ENCODE measurements at places on chromosomes 6 and 20. TPM values are rescaled to one million over a fixed set of nuclear protein-coding genes. Genes with fewer than 3 reads are reported as not detected.

Gene C6orf15
- not detected for total RNA-seq

DNA sequence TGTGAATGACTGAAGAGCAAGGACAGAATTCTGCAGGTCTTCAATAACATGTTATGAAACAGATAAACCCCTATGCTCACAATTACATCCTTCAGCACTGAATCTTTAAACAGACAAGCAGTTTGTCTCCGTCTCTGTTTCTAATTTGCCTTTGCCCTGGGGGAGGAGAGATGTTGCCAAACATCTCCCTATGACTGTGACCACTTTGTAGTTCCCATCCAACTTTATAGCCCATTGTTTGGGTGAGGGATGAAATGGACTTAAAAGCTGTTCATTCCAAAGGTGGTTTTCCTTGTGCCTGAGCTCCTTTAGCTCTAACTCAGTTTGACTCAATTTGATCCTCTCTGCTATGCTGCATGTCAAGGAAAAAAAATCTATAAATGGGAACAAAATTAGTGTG, 19.5 kb upstream of the ADTRP start:
- no peak for DNase-seq
- H3K27me3 ChIP-seq, result no peaks in the 10 kb centered on the region
- no peak overlapping the region for H3K27ac ChIP-seq
- H3K36me3 ChIP-seq, result peaks cover 4% of the 10 kb centered on the region
- no peak overlapping the region for H3K4me3 ChIP-seq

GRCh38 chr6:13615792-13616120, 621 bp downstream of the NOL7 start:
- no peaks in the 10 kb centered on the region for H3K27me3 ChIP-seq
- peak overlapping the region; percentile 92 for H3K27ac ChIP-seq
- DNase-seq, result peak; percentile 54
- peaks cover 19% of the 10 kb centered on the region for H3K36me3 ChIP-seq
- H3K4me3 ChIP-seq, result peak overlapping the region; percentile 92

DNA sequence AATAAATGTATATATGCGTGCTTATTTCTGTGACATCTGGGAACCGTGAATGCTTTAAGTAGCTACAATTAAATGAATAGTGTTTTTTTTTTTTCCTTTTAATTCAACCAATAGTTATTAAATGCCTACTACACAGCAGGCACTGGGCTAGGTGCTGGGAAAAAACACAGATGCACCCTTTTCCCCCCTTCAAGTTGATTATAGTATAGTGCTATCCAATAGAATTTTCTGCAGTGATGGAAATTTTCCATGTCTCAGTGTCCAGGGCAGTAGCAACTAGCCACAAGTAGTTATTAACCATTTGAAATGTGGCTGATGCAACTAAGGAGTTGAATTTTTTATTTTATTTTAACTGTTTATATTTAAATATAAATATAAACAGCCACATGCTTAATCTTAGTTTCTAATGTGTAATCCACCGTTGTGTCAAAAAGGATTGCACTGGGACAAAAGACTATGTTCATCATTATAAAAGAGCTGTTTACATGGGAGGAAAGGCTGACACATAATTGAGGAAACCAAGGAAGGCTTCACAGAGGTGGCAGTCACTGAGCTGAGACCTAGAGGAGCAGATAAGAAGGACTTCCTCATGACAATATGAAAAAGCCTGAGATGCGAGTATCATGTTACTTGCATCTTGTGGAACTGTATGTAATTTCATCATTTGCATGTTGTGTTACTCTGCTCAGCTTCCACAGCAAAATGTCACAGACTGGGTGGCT, 261.2 kb upstream of the PLCB4 start:
- no peak for DNase-seq
- peaks cover 4% of the 10 kb centered on the region for H3K4me1 ChIP-seq
- H3K27ac ChIP-seq, result no peak overlapping the region
- H3K36me3 ChIP-seq, result no peaks in the 10 kb centered on the region
- H3K27me3 ChIP-seq, result no peaks in the 10 kb centered on the region

DNA sequence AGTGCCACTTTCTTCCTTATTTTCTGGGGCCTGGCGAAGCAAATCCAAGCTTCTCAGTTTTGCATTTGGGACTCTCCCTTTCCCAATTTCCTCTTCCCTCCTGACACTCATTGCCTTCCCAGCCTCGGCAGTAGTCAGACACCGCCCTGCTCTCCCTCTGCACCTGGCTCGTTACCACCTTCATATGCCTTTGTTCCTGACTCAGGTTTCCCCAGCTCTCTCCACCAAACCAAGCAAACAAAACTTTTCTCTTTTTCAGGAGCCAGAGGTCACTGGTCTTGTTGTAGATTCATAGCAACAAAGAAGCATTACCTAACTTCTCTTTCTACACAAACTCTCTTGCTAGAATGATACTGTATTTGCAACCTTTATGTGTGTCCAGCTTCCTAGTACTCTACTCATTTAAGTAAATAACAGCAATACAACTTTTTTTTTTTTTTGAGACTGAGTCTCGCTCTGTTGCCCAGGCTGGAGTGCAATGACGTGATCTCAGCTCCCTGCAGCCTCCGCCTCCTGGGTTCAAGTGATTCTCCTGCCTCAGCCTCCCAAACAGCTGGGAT, 9.0 kb upstream of the ZC3H12D start:
- peaks cover 8% of the 10 kb centered on the region for H3K36me3 ChIP-seq
- no peak for DNase-seq
- peaks cover 61% of the 10 kb centered on the region for H3K4me1 ChIP-seq

Gene PDYN
- not detected for total RNA-seq
